Dermis blood vessel endothelial cell (primary cell): ENCODE measurements at places on chromosomes 3 and 15.

- DNase-seq: no peak
Measured at GRCh38 chr3:191523148-191523547, 62.2 kb downstream of the PYDC2 start.

DNA sequence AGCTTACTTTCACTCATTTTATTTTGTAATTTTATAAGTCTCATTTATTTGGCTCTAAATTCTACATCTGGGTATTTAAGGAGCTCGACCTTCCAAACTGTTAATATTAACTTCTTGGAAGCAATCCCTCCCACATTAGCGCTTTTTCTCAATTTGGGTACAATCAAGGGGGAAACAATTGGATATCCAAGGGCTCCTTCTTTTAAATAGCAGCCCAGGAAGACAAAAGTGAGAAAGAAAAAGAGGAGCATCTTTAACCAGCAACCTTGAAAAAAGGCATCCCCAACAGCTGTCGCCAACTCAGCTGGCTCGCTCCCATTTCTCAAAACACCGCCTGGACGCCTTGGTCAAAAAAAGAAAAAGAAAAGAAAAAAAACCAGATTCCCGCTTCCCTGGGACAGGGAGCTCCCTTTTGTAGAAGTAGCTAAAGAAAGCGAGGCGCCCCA, 873 bp downstream of the C3orf70 start:
- no peak for DNase-seq

DNA sequence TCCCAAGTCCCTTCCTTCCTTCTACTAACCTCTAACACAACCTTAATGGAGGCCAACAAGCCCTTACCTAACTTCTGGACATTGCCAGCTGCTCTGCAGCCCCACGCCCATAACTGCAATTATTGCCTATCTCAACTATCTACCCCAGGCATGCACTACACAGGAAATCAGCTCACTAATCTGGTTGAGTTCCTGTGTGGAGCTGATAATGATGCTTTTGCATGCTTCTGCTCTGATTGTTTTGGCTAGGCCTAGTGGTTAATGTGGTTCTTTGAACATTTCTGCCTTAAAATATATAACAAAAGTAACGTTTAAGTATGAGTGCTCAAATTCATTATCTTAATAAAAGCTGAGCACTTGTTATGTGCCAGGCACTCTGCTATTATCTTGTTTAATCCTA, 463.9 kb downstream of the MFSD1 start:
- DNase-seq: peak; percentile 11

DNA sequence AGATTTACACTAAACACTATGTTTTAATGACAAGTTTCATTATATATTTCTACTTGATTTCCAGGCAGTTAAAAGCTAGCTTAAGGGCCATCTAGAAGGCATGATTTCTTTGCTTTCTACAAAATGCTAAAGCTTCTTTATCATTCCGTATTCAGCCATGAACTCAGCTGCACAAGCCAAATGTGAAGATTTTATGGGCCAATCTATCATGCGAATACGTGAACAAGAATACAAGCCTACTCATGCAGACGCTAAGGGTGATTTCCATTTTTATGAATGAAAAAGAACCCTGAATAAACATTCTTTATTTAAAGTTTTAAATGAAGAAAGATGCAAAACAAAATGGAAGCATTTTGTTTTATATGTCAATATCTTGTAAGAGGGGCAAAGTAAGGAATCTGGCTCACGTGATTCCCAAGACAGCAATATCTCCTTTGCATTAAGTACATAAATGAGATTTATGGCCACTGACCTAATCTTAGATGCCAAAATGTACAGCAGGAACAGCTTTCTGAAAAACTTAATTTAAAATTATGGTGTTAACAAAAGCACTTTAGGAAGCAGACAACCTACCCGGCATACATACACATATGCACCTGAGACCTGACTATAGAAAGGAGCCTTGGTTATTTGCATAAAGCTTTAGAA, 215.8 kb downstream of the DPH6 start:
- no peak for DNase-seq

DNA sequence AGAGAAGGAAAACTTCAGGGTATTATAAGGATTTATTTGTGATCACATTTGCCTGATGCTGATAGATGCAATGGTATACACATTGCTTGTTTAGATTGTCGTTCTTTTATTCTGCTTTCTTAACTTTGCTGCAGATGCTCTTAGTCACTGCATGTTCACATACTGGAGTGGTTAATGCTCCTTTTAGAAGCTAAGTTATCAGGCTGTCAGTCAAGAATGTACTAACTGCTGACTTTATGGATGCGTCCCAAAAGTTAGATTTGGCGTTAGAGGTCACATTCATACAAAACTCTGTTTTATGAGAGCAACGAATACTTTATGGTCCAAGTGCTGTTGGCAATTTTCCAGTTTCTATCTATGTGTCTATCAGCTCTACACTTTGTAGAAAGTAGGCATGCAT, 160.7 kb downstream of the BBX start:
- DNase-seq: no peak

DNA sequence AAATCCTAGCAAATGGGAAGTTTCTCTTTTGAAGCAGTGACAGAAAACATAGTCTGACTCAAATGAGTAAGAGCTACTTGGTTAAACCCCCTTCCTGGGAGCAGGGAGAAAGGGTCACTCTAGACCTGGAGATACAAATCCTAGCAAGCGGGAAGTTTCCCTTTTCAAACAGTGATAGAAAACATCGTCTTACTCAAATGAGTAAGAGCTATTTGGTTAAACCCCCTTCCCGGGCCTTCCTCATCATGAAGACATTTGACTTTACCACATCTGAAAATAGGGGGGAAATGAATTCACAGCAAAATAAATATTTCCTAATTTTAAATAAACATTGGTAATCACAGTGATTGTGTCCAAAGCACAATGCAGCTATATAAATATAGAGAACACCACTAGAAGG, 79.2 kb downstream of the FOXB1 start:
- DNase-seq: no peak

DNA sequence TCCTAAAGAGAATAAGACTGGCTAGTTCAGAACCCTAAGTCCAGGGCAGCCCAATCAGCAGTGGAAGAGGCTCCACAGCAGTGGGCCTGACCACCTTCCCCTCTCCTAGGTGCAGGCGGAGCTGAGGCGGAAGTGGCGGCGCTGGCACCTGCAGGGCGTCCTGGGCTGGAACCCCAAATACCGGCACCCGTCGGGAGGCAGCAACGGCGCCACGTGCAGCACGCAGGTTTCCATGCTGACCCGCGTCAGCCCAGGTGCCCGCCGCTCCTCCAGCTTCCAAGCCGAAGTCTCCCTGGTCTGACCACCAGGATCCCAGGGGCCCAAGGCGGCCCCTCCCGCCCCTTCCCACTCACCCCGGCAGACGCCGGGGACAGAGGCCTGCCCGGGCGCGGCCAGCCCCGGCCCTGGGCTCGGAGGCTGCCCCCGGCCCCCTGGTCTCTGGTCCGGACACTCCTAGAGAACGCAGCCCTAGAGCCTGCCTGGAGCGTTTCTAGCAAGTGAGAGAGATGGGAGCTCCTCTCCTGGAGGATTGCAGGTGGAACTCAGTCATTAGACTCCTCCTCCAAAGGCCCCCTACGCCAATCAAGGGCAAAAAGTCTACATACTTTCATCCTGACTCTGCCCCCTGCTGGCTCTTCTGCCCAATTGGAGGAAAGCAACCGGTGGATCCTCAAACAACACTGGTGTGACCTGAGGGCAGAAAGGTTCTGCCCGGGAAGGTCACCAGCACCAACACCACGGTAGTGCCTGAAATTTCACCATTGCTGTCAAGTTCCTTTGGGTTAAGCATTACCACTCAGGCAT, 33.7 kb downstream of the VIPR1 start:
- peak; percentile 71 for DNase-seq

- peak; percentile 1 for DNase-seq
Measured at GRCh38 chr3:174101244-174101643, 703.7 kb downstream of the NLGN1 start.

- DNase-seq: peak; percentile 6
Measured at GRCh38 chr15:74461847-74462511, 1.0 kb upstream of the UBL7 start.

- no peak for DNase-seq
Measured at GRCh38 chr15:87743562-87743961, 513.0 kb downstream of the NTRK3 start.

DNA sequence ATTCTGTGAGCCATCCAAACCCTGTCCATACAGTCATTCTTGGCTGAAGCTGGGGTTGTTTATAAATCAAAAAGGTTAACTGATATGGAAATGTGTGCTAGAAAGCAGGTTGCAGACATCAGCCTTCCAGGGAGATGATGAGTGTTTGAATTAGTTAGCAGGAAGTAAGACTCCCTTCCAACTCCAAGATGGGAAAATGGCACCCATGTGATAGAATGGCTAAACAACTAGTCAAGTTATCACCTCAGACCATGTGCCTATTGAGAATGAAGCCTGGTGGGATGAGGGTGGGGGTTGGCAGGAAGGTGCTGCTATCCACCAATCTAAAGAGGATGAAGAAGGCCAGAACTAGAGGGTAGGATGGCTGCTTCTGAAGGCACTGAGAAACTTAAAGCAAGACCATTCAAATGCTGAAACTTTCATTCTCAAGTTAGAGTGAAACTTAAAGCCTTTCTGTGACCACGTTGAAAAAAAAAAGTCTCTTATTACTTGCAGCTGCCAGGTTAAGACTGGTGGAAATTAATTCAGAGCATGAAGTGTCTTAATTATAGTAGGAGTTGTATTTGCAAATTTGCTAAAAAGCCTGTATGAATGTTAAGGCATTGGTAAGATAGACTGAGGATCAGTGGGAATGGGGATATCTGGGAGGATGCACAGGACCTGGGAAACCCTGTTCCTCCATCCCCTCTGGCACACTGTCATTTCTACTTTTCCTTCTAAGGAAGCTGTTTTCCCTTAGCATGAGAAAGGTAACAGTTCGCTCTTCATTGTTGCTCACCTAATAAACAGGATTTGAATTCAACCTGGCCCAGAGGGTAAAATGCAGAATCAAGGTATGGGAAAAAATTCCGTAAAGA, 36.8 kb downstream of the CCR3 start:
- no peak for DNase-seq

DNA sequence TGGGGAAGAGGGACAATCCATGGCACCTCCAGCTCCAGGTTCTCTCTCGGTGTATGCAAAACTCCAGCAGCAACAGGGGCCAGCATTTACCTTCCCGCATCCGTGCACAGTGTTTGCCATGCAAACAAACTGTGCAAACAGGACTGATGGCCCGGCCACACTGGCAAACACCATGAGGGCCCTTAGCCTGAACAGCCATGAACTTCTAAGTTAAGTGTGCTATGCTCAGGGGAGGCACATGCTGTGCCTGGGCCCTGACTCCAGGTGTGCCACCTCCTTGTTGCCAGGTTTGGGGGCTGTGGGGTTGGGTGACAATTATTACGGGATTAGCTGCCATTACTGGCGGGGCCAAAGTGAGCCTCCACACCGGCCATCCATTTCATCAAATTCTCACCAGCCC, 57.5 kb downstream of the CACNA2D2 start:
- no peak for DNase-seq

- DNase-seq: no peak
Measured at GRCh38 chr3:140387244-140387643, 290.6 kb upstream of the TRIM42 start.

DNA sequence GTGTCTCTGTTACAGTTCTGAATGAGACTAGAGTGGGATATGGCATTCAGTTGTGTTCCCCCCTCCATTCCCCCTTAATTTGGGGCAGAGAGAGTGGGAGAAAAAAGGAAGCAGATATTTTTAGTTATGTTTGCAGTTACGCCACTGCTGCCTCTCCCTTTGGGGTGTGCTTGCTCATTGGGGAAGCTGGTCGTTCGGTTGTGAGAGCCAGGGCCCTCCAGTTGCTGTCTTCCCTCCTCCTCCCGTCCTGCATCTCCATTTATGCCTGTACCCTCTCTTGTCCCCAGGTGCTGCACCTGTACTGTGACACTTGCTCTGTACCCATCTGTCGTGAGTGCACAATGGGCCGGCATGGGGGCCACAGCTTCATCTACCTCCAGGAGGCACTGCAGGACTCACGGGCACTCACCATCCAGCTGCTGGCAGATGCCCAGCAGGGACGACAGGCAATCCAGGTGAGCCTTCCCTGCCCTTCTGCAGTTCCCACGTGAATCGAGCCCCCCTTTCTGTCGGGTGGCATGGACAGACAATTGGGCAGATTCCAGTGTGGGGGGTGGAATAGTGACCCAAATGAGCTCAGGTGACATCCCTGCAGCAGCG, 55.8 kb downstream of the TRIM71 start:
- DNase-seq: no peak

DNA sequence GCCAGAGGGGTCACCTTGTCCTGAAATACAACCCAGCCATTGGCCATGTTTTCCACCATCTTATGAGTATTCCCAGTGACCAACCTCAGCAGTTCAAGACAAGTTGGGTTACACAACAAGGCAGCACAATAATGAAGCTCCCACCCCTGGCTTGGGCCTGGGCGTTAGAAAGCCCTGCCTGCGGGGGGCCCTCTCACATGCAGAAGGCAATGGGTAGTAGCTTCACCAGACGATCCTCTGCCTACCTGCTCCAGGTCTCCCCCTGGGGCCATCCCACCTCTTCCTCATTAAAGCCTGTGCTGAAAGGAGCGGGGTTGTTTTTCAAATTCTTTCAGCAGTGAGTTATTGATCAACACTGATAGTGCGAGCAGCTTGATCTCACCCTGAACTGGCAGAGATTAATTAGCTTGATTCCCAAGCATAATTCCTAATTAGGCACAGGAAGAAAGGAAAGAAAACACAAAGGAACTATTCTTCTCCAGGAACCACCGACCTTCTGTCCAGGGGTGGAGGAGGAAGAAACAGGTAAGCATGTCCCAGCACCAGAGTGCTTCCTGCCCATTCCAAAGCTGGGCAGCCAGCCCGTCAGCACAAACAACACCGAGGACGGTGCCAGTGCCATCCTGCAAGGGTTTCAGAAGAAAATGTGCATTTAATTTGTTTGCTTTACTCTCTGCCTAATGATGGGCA, 79.7 kb upstream of the CGNL1 start:
- no peak for DNase-seq

DNA sequence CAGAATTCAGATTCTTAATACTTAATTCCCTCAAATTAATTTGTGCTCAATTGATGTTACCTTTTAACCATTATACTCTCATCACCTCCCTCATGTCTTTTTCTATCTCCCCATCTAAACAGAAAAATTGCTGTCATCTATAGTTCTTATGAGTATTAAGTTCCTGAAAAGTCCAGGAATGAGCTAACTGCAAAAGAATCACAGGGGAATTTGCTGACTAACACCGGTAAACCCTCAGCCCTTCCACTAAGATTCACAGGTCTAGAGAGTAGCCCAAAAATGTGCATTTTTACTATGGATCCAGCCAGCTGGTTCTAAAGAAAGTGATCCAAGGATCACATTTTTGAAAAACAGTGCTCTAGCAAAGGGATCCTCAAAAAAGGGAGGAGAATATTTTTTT, 67.0 kb downstream of the SETD2 start:
- peak; percentile 21 for DNase-seq

- no peak for DNase-seq
Measured at GRCh38 chr15:78453447-78453846, 15.4 kb downstream of the IREB2 start.

DNA sequence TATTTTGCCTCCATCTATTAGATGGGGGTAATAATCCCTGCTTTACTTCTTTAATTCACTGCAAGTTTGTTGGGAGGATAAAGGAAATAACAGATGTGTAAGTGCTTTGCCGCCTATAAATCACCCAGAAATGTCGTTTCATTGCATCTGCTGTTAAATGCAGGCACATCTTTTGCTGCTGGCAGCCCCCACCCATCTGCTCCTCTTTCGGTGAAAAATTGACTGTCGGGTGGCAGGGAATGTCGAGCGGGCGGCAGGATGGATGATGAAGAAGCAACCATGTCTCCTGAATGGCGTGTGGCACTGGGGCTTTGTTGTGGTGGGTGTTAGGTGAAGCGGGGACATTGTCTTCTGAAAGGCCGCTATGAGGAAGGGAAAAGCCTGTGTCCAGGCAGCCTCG, 543 bp upstream of the REC114 start:
- DNase-seq: no peak

- no peak for DNase-seq
Measured at GRCh38 chr15:94258246-94258645, 26.9 kb downstream of the MCTP2 start.
